ENCODE measurements at places on chromosomes 12 and 14. TPM values are rescaled to one million over a fixed set of nuclear protein-coding genes. Genes with fewer than 3 reads are reported as not detected.

KRT72 gene
- not detected for total RNA-seq

GZMB gene
- total RNA-seq, result not detected

ADSS1 gene
- 1.4 TPM for total RNA-seq

DNAJC22 gene
- 0.29 TPM for total RNA-seq

ZNF605 gene
- total RNA-seq, result 12.3 TPM

MYL2 gene
- total RNA-seq, result not detected

CLEC1B gene
- not detected for total RNA-seq

EPS8 gene
- 34.3 TPM for total RNA-seq

INF2 gene
- 80.2 TPM for total RNA-seq

SGPP1 gene
- total RNA-seq, result 8.8 TPM

POLR3B gene
- total RNA-seq, result 10.3 TPM

SOS2 gene
- total RNA-seq, result 24.2 TPM

P2RX2 gene
- not detected for total RNA-seq

PFKM gene
- total RNA-seq, result 58.7 TPM

PARP11 gene
- total RNA-seq, result 5.9 TPM

RBP5 gene
- not detected for total RNA-seq

CCDC196 gene
- not detected for total RNA-seq

RACGAP1 gene
- 26.5 TPM for total RNA-seq

IL22 gene
- total RNA-seq, result not detected

ASCL1 gene
- total RNA-seq, result not detected

TMTC1 gene
- total RNA-seq, result 1.2 TPM

OR4K13 gene
- total RNA-seq, result not detected

DACT1 gene
- 1.1 TPM for total RNA-seq

PPP4R3A gene
- total RNA-seq, result 73.3 TPM

POTEG gene
- total RNA-seq, result not detected

DDN gene
- total RNA-seq, result 0.65 TPM

SERPINA12 gene
- total RNA-seq, result not detected

SIRT4 gene
- 0.76 TPM for total RNA-seq

ZNF84 gene
- total RNA-seq, result 30.4 TPM

TDRD9 gene
- 1.2 TPM for total RNA-seq

WNT1 gene
- not detected for total RNA-seq

PRB2 gene
- not detected for total RNA-seq

CMKLR1 gene
- under 0.01 TPM for total RNA-seq

EMC9 gene
- total RNA-seq, result 8.5 TPM

NPAS3 gene
- 0.33 TPM for total RNA-seq

P3H3 gene
- 58.1 TPM for total RNA-seq

All from vein endothelial cell (primary cell).